Neural progenitor cell (in vitro differentiated cells): ENCODE measurements at places on chromosomes 16 and 17.

- peak; percentile 37 for DNase-seq
Measured at GRCh38 chr17:7262192-7262934, at the start of gene CLDN7. Gene CLDN7 (minus strand): TSS chr17:7262478. CDS start chr17:7262043, 435 bp downstream.

DNA sequence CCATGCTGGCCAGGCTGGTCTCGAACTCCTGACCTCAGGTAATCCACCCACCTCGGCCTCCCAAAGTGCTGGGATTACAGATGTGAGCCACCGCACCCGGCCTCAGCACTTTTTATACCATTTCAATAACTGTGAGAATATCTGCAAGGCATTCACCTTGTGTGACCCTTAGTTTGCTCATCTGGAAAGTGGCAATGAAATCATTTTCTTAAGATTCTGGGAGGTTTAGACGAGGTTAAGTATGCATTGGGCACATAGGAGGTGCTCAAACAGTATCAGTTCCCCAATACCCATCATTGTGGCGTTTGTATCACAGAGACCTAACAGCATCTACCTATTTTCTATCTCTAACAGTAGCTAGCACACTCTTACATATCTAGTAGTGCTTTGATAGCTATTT is 481.9 kb upstream of the ERCC4 start:
- no peak for DNase-seq

DNA sequence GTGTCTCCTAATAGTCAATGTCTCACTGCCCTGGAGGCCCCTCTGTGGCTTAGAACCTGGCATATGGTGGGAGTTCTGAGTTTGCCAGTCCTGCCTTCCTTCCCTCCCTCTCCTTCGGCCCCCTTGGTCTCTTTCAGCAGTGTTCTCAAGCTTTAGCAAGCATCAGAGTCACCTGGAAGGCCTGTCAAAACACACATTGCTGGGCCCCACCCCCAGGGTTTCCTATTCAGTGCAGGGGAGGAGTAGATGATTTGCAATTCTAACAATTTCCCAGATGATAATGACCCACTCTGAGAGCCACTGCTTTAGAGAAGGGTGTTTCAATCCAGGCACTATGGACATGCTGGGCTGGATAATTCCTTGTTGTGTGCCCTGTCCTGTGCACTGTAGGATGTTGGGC is 26.4 kb upstream of the TMEM220 start:
- no peak for DNase-seq

- no peak for DNase-seq
Measured at GRCh38 chr16:68289621-68290329, 21.0 kb downstream of the SLC7A6OS start.

GRCh38 chr16:67779256-67780014 is 26.9 kb downstream of the RANBP10 start:
- DNase-seq, result no peak

DNA sequence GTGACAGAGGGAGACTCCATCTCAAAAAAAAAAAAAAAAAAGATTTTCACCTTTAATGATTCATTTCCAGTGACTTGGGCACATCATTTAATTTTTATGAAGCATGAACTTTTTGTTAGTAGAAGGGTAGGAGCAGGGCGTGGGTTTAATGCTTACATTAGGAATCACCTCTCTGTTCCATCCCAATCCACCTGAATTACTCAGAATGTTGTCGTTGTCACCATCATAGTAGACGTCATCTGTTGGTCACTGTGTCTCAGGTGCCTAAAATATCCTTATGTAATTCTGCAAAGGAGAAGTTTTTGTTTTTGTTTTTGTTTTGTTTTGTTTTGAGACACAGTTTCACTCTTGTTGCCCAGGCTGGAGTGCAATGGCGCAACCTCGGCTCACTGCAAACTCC is 38.3 kb upstream of the TEKT3 start:
- no peak for DNase-seq

DNA sequence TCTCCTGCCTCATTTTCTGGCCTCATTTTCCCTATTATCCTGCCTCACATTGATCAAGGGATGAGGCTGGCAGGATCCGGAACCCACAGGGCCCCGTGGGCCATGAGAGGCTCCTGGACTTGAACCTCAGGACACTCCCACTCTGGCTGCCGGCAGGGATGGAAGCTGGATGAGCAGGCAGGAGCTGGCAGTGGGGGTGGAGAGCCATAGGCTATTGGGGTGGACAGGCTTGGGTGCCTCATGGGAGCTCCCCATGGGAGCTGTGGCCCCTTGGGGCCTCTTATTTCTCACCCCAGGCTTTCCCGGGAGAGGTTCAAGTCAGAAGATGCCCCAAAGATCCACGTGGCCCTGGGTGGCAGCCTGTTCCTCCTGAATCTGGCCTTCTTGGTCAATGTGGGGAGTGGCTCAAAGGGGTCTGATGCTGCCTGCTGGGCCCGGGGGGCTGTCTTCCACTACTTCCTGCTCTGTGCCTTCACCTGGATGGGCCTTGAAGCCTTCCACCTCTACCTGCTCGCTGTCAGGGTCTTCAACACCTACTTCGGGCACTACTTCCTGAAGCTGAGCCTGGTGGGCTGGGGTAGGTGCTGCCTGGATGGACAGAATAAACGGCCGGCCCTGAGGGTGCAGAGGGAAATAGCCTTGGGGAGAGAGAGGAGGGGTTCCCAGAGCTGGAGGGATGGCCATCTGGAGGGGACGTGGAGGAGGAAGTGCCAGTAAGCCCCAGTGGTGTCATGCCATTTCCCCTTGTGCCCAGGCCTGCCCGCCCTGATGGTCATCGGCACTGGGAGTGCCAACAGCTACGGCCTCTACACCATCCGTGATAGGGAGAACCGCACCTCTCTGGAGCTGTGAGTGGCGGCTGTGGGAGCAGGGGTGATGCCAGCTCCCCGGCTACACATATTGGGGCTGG is 10.7 kb upstream of the DRC7 start:
- DNase-seq, result no peak

DNA sequence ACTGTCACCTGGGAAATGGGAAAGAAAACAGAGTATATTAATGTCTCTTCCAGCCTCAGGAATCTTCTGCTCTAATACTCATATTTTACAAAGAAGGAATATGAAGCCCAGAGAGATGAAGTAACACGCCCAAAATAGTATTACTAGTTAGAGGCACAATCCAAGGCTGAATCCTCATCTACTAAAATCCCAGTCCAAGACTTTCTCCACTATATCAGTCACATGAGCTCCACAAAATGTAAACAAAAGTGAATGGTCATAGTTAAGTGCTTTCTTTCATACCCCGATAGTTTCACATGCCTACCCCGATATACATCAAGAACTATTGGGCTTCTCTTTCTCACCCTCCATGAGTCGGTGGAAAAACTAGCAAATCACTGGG is 965 bp downstream of the INTS2 start:
- no peak for DNase-seq

DNA sequence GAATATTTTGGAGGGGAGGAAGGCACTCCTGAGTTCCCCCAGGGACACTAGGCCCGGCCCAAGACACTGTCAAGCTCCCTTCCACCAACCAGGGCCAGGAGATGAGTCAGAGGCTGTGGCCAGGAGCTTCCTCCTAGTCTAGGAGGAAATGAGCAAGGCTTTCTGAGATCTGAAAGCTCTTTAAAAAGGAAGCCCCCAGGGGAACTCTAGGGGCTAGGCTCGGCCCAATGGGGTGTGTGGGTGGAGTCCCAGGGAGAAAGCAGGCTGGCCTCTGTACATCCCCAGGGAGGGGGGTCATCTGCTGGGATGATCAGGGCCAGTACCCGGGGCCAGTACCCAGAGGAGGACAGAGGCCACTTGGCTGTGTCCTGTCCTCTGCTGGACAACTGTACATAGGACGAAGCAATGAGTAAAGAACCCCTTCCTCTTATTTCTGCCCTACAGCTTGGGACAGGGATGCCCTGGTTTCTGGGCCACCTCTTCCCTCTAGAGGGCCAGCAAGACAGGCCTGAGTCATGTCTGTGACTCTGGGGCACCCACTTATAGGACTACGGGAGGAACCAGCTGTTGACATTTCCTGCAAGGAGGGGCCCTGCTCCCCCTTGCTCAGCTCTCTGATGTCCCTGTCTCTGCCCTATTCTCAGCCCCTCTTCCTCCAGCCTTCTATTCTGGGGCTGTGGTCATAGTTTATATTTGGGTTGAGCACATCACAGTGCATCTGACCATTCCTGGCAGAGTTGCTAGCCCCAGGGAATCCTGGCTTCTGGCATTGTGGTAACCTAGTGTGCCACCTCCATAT is 2.7 kb downstream of the FHOD1 start:
- no peak for DNase-seq

DNA sequence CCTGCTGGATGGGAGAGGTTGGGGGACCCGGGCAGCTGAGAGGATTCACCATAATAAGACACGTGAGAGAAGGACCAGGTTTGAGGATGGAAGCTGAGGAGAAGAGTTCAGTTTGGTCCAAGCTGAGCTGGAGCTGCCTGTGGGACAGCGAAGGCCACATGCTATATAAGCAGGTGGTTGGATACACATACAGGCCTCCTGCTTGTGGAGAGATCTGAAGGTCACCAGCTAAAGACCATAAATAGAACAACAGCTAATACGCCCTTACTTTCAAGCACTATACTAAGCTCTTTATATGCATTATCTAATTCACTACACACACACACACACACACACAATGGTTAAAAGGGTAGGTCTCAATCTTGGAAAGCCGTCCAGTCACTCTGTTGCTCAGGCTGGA is 32.1 kb downstream of the DUSP14 start:
- DNase-seq, result no peak

DNA sequence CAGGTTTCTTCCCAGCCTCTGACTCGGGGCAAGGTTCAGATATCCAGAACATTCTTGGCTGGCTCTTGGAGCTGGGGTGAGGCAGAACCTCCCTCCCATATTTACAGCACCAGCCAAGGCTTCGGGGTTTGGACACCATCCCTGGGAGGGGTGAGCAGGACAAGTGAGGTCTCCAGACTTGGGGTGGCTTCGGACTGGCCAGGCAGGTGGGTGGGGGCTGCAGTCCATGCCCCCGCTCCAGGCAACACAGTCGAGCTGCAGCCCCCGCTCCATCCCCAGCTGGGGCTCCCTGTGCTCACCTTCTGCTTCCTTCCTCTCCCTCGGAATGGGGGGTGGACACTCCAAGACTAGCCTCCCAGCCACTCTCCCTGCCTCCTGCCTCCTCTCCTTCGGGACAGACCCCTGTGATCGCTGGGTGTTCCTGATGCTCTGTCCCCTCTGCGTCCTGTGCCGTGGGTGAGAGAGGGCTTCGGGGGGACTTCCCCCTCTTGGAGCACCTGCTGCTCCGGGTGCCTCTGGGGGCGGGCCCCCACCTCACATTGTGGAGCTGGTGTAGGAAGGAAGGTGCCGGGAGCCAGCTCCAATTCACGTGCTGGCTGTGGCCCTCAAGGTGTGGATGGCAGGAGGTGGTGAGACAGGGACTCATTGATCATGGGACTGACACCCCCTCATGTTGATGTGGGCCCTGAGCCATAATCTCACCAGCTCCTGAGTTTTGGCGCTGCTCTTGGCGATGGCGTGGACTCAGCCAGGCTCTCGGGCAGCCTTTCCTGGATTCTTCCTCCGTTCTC is 189.2 kb downstream of the SEC14L1 start:
- DNase-seq, result no peak

DNA sequence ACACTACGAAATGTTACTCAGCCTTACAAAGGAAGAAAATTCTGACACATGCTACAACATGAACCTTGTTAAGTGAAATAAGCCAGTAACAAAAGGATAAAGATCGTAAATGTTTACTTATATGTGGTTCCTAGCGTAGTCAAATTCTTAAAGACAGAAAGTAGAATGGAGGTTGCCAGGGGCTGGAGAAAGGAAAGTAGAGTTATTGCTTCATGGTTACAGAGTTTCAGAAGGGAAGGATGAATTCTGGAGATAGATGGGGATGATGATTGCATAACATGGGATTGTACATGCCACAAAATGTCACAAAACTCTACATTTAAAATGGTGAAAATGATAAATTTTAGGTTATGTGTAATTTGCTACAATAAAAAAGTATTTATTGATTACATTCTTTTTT is 103.8 kb downstream of the CHD9NB start:
- DNase-seq, result no peak
